ENCODE measurements at places on chromosomes 13 and 19.

DNA sequence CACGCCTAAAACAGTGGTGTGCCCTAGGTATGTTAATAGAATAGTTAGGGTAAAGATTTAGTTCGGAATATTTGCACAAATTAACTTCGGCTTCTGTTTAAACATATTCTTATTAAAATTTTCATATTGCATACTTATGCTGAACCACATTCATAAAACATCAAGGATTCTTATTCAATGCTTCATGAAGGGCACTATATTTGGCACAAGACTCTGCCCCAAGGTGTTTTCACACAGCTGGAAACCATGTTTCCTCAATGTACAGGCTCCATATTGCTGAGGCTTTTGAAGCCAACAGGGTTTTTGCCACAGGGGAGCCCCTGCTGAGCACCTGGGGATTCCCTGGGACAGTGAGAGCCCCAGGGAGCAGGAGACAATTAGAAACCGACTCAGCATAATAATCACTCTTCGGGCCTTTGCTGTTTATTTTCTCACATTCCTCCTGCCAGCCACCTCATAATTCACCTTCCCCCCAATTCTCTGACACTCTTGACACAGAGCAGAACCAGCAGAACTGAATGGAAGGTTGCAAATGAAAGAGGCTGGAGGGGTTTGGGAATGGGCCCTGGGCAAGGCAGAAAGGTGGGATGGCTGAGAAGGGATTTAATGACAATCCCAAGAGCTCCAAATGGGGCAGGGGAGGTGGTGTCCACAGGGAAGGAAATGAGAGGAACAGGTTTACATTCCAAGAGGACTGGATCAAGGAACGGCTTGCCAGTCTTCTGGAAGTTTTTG lies 72.3 kb upstream of the POMP start:
- DNase-seq: no peak

- DNase-seq: no peak
Measured at GRCh38 chr19:399370-399769, 9.6 kb downstream of the C2CD4C start.

- no peak for DNase-seq
Measured at GRCh38 chr13:45748941-45749759, 47.0 kb downstream of the CBY2 start.

DNA sequence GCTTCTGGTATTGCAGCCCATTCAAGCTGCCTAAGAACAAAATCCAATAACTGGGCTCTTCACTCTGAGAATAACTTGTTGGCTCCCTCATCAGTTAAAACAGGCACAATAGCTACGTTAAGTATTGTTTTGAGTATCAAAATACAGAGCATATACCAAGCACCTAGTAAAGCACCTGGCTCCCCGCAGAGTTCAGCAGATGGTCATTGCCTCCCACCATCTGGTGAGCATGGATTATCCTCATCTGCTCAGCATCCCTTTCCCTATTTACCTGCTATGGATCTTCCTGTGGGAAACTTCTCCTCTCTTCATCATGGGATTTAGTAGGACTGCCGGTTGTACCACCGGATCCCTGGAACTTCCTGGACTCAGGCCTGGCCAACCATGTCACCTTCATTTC lies 199.2 kb upstream of the MAB21L1 start:
- no peak for DNase-seq

- no peak for DNase-seq
Measured at GRCh38 chr19:11767633-11768133, 883 bp downstream of the ZNF441 start.

GRCh38 chr13:82772816-82773215 lies 1109.5 kb downstream of the SLITRK1 start:
- no peak for DNase-seq

DNA sequence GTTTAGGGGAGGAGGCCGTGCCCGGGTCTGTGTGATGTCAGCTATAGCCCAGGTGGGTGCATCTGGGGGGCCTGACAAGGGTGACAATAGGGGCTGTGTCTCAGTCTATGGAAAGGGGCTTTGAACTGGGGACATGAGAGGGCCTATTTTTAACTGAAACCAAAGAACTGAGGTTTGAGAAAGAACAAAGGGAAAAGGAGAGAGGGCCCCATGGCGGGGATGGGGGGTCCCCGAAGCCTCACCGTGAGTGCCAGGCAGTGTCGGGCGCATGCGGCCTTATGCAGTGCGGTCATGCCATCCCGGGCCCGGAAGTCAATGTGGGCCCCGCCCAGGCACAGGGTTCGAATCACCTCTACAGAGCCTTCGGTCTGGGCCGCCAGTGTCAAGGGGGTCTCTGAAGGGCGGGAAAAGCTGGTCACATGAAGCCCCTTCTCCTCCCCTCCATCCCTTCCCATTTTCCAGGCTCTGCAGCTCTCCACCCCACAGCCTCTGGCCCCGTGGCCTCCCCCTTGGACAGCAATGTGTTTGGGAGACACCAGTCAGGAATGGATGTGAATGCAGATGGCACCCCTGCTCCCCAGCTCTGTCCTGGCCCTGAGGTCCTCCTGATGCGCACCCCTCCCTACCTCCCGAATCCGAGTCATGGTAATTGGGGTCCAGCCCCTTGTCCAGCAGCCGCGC lies 5.9 kb downstream of the SHANK1 start:
- no peak for DNase-seq

DNA sequence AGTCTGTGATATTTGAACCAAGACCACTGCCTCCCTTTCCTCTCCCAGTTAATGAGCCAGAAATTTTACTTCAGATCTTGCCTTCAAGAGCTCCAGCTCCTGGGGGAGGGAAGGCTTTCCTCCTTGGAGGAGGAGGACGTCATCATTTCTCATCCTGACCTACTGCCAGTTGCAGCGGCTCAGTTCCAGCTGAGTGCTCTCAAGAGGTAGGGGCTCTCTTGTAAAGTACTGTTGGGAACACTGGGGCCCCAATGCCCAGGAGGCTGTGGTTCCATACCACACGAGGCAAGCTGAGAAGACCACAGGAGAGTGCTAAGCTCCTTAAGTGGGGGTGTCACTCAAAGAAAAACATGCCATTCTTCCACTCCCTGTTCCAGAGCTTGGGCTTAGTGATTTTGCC lies 36.2 kb downstream of the METTL21C start:
- no peak for DNase-seq

GRCh38 chr13:40963927-40964326 lies 55.2 kb downstream of the ELF1 start:
- no peak for DNase-seq

DNA sequence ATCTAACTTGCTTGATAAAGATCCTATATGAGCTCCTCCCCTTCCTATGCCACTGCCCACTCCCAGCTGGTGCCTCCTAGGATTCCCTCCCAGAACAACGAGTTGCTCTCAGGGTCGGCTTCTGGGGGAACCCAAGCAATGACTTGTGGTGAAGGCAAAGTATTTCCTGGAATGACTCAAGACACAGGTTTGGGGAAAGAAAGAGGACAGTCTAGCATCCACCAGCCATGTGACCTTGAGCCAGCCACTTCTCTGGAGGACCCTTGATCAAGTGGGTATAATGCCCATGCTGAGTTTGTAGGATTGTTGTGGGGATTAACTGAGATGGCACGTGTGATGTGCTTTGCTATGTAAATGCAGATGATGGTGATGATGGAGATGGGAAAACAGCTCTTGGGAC lies 33.0 kb downstream of the MBD3L2B start:
- no peak for DNase-seq

- DNase-seq: no peak
Measured at GRCh38 chr13:112828082-112828699, 138.4 kb downstream of the ATP11A start.

DNA sequence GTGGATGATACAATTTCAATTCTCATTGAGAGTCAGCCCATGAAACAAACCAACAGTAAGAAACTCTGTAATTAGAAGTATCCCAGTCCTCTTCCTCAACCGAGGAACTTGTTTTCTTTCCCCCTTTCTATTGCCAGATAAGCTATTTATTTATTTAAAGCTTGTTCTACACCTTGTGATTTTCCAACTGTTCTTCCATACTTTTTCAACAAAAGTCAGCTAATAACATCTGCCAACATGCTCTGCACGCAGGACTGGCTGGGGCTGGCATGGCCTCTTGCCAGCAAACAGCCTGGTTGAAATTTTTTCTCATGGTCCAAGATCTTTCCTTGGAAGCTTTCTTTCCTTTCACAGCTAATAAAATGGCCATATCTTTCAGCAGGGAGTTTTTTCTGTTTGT lies 2.9 kb upstream of the IRS2 start:
- DNase-seq: no peak

DNA sequence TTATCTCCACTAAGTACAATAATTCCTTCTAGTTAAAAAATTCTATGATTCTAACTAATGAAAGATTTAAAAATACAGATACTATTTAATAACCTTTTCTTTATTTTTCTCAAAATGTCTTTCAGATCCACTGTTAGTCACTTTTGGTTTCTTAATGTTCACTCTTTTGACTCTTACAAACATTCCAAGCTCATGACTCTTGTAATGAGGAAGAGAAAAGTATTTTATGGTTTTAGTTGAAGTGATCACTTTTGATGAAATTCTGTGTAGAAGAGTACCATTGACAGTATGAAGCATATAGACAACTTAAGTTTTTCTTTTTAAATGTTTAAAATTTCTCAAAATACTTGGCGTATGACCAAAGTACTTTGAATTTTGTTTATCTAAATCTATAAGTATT lies 27.8 kb downstream of the COG3 start:
- DNase-seq: no peak

- DNase-seq: no peak
Measured at GRCh38 chr13:111880185-111880584, 186.8 kb upstream of the SOX1 start.

DNA sequence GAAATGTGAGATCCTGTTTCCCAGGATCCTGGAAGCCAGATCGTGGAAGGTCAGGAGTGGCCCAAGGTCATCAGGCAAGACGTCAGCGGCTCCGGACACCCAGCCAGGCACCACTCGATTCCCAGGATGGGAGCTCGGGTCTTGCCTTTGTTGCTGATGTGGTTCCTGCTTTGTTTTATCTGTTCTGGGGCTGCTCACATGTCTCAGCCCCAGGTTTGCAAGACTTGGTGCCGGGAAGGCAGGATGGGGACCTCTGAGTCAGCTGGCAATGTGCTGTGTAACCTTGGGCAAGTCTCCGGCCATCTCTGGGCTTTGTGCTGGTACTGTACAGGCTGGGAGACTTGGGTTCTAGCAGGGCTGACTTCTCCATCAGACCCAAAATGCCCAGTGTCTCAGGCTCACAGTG lies 1.4 kb upstream of the FCHO1 start:
- DNase-seq: no peak

DNA sequence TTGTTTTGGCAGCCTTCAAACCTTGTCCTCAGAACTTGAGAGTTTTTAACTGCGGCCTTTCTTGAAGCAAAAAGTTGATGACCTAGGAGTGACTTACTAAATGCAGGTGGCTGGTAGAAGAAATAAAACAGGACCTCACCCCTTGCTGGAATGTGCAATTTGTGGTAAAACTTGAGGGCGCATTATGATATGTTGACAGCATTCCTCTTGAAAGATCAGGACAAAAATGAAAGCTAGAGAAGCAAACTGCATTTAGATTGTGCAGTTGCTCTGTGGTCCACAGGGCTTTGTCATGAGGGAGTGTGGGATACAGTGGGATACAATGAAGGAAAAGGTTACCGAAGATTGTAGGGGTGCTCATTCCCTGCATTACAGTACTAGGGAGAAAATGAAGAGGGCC lies 504.2 kb downstream of the GPC6 start:
- no peak for DNase-seq

All from activated gamma-delta T cell treated with Interleukin-2 at 50 U/mL for 16 hours (primary cell).